Liver (tissue), 10 donors: ENCODE measurements at places on chromosomes 13 and 19.

- DNase-seq, result no peak
Measured at GRCh38 chr13:60970736-60971135, 444.9 kb downstream of the PCDH20 start.

DNA sequence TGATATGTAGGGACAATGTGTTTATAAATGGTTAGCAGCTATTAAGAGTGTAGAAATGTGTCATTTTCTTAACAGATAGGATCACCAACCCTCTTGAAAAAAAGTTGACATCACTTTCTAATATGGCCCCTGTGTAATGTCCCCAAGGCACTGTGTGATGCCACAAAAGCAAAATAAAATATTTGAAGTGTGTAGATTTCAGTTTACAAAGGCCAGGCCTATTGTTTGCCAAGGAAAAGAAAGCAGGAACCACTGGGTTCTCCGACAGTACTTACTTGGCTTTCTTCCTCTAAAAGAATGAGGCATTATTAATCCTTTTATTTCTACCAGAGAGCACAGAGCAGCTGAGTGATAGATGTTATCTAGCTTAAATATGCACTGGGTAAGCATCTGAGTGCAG lies 10.5 kb upstream of the GJA3 start:
- no peak for DNase-seq

GRCh38 chr19:53424968-53425597 lies 6.7 kb upstream of the ZNF761 start:
- peak; percentile 73 for DNase-seq

- no peak for DNase-seq
Measured at GRCh38 chr19:6219586-6220290, 60.0 kb downstream of the MLLT1 start.

DNA sequence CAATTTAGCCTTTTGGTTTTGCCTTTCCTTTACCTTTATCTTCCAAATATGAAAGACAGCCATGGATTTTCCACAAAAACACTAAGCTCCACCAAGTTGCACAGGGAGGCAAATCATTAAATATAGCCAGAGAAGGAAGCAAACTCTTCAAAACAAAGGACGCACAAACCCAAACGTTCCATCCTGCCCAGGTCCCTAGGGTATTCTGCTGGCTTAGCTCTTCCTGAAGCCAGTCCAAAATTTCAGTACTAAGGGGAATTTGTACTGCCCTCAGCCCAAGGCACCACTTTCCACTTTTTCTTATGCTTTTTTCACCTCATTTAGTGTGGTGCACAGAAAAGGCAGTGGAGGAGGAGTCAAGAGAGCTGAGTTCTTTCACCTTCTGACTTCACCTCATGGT lies 169.9 kb downstream of the FLT1 start:
- DNase-seq, result no peak

- DNase-seq, result no peak
Measured at GRCh38 chr19:38099966-38100365, 124.1 kb downstream of the DPF1 start.

DNA sequence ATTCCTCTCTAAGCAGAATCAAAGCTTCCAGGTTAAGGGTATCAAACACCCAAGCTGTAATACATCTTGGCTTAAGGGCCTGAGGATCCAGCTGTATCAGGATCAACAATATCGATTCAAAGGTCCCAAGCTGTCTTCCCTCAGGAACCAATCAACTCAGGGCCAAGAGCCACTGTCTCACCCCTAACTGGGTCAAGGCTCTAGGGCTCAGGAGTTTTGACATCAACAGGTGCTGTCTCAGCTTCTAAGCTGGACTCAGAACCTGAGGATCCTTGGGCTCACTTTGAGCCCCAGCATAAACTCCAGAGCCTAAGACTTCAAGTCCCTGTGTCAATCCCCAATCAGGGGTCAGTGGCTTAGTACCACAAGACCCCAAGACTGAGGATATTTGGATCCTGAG lies 917 bp downstream of the FBXW9 start:
- no peak for DNase-seq

GRCh38 chr13:30870049-30870884 lies 35.8 kb upstream of the MEDAG start:
- peak; percentile 74 for DNase-seq

- DNase-seq, result no peak
Measured at GRCh38 chr13:109243311-109243951, 543.0 kb downstream of the IRS2 start.

GRCh38 chr19:29658221-29658991 lies 6.9 kb upstream of the PLEKHF1 start:
- DNase-seq, result no peak

- no peak for DNase-seq
Measured at GRCh38 chr19:14476673-14477401, 1.7 kb upstream of the PTGER1 start.

GRCh38 chr13:51848674-51849073 lies 3.7 kb upstream of the TMEM272 start:
- DNase-seq, result no peak

DNA sequence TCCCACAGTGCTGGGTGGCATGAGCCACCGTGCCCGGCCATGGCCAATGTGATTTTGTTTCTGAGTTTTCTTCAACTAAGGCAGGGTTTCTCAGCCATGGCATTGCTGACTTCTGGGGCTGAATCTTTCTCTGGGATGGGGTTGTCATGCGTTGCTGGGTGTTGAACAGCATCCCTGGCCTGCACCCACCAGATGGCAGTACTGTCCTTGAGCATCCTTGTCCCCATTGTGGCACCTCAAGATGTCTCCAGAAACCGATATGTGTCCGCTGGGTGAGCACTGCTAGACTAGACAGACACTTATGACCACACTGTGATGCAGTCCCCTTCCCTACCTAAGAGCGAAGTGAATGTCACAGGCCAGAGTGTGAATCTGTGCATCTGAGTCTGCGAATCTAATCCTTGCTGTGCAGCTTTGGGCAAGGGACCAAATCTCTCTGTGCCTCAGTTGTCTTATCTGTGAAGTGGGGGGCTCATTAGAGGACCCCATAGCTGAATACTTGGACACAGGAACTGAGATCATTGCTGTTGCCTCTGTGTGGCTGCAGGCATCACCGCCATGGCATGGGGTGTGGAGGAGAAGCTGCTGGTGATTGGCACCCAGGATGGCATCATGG lies 50.3 kb upstream of the SIN3B start:
- peak; percentile 43 for DNase-seq

DNA sequence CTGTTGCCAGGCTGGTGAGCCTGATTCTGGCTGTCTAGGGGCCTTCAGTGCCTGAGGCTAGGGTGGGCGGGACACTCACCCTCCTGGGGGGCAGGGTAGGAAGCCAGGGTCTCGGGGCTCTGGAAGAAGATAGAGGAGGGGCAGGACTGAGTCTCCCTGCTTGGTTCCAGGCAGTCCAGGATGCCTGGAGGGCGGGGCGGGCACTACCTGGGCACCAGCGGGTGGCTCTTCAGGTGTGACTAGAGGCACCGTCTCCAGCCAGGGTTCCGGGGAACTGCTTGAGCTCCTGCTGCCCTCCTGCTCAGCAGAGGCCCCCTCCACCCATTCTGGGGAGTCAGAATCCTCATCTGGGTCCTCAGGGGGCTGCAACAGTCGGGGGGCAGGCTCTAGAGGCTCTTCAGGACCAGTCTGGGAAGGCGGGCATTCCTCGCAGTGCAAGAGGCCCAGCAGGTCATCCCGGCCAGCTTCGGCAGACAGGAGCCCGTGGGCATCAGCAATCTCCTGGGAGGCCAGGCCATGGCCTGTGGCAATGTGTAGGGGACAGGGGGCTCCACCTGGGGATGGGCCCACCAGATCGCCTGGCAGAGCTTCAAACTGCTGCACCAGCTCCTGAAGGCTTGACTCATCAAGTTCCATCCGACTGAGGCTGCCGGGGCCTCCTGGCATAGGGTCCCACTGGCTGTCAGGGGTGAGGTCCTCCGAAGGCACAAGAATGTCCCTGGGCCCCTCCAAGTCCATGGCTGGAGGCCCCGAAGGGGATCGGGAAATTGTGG lies 1.8 kb downstream of the APBA3 start:
- DNase-seq, result no peak
